GM04504 (cell line): ENCODE measurements at places on chromosomes 4 and X.

DNA sequence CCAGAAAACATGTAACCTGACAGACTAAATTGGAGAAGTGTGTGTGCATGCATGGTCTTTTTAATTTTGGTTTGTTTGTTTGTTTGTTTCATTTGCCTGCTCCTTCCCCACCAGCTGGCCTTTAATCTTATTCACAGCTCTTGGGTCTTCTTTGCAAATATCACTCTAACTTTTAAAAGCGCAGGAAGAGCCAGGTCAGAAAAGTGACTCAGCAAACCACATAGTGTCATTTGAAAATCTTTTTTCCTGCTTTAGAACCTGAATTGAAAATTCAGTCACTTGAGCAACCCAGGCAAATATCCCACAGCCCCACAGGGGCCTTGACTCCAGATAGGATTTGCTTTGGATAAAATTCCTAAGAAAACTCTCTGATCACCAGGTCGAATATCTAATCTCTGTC lies 4.6 kb downstream of the TMEM255A start:
- DNase-seq: no peak

DNA sequence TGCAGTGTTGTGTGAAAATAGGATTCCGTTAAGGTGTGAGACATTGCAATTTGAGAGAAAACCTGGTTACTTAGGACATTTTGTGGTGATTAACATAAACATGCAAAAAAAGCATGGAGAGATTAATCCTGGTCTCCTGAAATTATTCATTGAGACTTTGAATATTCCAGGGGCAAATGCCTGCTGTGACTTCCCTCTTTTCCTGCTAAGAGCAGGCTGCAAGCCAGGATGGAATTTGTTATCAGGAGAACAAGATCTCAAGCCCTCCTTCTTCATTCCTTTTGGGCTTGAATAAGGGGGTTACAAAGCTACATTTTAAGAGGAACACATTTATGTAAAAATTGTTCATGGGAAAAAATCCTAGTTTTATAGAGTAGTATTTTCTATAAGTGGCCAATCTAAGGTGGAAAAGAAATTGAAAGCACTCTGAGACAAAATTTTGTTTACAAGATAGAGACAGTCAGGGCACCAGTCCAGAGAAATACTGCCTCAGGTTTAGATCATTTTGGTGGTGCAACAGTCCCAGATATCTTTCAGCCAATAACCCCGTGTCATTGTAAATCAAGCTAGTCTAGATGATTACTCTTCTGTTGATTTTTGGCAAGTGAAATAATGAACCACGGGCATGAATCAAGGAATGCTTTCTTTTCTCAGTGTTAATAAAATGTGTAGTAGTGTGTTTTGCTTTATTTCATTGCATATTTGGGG lies 1528.3 kb upstream of the AGA start:
- DNase-seq: no peak

DNA sequence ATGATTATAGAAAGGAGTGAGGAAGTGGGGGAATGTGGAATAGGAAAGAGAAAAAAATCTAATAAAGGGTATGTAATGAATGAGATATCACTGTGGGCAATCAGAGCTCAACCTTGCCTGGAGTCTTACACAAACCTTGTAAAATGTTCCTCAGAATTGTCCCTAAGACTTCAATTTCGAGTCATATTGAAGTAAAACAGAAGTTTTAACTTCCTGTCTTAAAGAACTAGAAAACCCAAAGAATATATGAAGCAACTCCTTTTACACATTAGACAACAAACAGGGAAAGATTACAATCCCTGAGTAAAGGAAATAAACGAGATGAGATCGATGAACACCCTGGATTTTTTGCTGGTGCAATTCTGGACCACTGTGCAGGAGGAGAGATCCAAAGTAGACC lies 18.0 kb downstream of the CXCL2 start:
- DNase-seq: no peak

DNA sequence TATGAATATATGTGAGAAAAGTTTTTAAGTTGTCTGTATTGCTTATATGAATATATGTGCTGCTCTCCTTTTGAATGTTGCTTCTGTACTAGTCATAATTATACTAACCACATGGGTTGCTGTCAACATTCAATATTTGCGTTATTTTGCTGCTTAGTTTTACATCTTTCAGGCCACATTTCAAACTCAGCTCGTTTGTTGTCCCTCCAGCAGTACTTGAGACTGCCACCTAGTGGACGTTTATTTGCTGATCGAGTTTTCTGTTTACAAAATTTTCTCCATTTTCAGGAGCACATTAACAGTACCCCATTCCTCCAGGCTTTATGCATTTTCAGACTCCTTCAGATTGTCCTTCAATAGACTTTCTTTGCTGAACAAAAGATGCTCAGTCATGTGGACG lies 75.8 kb downstream of the NUDT11 start:
- peak; percentile 8 for DNase-seq

DNA sequence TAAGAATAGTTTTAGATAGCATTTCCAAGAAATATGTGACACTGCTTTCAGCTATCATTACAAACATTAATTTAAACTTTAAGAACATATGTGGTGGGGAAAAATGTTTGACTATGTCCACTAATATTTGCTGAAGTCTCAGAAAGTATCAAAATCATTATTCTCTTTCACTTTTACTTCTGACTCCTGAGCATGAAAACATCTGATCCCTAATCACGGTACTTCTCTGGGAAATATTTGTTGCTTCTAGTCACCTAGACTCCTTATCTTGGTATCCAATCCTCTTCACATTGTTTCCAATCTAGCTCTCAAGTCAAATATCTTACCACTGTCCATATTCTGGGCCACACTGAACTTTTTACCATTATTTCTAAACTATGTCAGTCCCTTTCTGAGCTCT lies 10.8 kb downstream of the NUDT6 start:
- no peak for DNase-seq

GRCh38 chr4:1870578-1871443 lies at the start of gene NSD2:
NSD2 (plus strand) TSS chr4:1871393; CDS start chr4:1900655, 29,262 bp downstream.
- peak; percentile 83 for DNase-seq
